Cerebellar cortex (tissue), 1 donor: ENCODE measurements at places on chromosomes 12 and 14.

- DNase-seq = no peak
These were observed 1205.3 kb downstream of the GALC start for GRCh38 chr14:86787717-86788116.

DNA sequence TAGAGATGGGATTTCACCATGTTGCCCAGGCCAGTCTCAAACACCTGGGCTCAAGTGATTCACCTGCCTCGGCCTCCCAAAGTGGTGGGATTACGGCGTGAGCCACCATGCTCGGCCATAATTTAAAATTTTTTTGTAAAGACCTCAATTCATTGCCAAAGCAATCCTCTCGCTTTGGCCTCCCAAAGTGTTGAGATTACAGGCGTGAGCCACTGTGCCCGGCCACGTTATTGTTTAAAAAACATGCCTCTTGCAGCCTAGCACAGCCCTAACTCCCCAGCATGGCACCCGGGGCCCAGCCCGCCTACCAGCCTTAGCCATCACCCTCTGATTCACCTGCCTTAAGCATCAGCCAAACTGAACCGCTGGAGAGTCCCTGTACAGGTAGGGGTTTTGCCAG, 13.1 kb upstream of the RPS6KL1 start:
- no peak for DNase-seq

- no peak for DNase-seq
These were observed at the start of gene PYGL for GRCh38 chr14:50943943-50944646. Gene PYGL, minus strand, starts transcription at chr14:50944483. Its CDS starts 80 bp downstream, at chr14:50944403.

DNA sequence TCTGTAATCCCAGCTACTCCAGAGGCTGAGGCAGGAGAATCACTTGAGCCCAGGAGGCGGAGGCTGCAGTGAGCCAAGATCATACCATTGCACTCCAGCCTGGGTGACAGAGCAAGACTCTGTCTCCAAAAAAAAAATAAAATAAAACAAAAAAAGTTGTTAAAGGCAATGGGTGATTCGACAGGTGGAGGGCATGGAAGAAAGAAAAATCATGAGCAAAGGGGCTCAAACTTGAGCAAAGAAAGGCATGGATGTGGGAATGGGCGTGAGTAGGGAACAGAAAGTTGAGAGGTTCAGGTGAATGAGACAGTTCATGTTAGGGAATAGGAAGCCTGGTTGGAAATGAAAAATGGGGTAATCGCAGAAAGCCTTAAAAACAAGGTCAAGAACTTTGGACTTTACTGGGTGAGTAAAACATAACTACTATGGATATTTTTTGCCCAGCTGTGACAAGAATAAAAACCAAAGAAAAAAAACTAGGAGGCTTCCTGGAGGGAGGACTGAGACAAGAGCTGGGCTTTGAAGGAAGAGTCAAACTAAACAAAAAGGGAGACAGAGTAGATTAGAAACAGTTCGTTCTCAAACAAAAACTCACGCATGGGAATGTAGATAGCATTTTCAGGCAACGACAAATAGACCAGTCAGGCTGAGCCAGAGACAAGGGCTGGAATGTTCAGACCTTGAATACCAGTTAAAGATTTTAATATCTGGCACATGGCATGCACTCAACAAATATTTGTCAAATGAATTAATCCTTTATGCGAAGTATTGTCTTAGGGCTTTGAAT, 18.8 kb downstream of the PYM1 start:
- DNase-seq = no peak

GRCh38 chr14:52650774-52651173, 44.6 kb downstream of the ERO1A start:
- no peak for DNase-seq

DNA sequence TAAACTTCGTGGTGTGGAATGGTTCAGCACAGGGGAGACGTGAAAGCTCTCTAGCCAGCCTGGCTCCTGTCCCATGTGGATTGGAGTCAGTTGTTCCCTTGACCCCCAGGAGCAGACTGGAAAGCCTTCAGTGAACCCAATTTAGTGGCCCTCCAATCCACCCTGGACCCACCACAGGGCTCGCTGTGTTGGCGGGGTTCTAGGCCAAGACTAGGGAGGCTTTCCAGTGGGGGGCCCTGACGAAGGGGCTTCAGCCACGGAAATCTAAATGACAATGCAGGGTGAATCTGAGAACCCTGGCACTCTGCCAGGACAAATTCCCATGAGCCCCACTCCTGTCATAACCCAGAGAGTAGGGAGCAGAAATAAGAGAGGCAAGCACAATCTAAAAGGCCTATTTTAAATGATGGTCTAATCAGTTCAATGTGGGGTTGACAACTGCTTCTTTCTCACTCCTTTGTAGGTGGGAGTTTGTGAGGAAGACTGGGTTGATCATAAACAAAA, 110.8 kb downstream of the SLC35F4 start:
- no peak for DNase-seq
